ENCODE measurements at places on chromosomes 3 and 15. TPM values are rescaled to one million over a fixed set of nuclear protein-coding genes. Genes with fewer than 3 reads are reported as not detected.
A peak's percentile ranks its signal among the peaks of the same experiment; 100 is the strongest.

The SLC22A14 gene
- 0.45 TPM for total RNA-seq

GRCh38 chr15:85402195-85402881 lies 21.9 kb downstream of the AKAP13 start:
- no peaks in the 10 kb centered on the region for H3K27me3 ChIP-seq
- peak; percentile 87 for DNase-seq
- peaks cover 53% of the 10 kb centered on the region for H3K4me1 ChIP-seq
- H3K4me3 ChIP-seq = no peak overlapping the region
- no peaks in the 10 kb centered on the region for H3K36me3 ChIP-seq

DNA sequence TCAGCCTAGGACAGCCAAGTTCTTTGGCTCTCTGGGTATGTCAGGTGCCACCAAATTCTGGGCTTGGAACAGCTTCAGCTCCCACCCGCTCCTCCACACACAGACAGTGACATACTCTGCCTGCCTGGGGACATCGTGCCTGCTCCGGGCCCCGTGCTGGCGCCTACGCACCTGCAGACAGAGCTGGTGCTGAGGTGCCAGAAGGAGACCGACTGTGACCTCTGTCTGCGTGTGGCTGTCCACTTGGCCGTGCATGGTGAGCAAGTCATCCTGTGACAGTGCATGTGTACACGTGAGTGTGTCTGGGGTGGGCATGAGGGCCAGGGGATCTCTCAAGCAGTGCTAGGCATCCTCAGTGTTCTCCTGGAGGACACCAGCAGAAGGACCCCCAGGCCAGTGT lies 922 bp downstream of the IL17RC start:
- H3K4me3 ChIP-seq = no peak overlapping the region
- peaks cover 23% of the 10 kb centered on the region for H3K4me1 ChIP-seq
- no peak for DNase-seq
- H3K27me3 ChIP-seq = no peaks in the 10 kb centered on the region
- no peaks in the 10 kb centered on the region for H3K36me3 ChIP-seq
- no peak overlapping the region for H3K27ac ChIP-seq

The CFAP92 gene
- total RNA-seq = 0.52 TPM

DNA sequence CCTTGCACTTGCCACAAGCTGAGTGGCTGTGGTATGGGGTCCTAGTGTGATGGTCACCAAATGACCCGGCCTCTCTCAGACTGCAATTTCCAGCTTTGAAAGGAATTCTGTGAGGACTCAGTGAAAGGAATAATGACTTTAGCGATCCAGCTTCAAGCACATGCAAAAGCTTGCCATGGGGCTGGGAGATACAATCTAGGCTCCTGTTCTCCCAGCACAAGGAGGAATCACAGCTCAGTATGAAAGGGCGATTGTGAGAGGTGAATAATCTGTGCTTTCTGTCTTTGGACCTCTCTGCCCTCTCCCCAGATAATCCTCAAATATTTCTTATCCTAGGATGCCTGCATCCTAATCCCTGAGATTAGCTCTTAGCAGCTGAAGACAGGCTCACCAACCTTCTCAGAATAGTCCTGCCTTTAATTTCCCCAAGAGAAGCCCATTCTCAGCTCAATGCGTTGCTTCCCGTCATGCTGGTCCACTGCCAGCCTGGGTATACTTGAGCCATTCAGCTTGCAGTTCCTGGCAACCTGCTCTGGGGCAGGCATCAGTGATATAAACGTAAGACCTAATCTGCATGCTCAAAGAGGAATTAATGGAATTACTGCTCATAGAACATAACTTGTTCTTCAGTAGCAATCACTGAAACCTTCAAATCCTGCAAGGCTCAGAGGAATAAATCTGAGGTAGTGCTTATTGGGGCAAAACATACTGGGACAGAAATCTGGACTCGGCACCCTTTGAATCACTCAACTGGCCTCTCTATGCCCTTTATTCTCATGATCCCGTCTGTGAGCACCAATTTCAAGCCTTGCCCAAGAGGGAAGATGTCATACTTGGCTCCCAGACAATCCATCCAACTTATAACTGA lies 15.1 kb downstream of the TLNRD1 start:
- H3K27me3 ChIP-seq = no peaks in the 10 kb centered on the region
- no peaks in the 10 kb centered on the region for H3K4me1 ChIP-seq
- H3K27ac ChIP-seq = no peak overlapping the region

DNA sequence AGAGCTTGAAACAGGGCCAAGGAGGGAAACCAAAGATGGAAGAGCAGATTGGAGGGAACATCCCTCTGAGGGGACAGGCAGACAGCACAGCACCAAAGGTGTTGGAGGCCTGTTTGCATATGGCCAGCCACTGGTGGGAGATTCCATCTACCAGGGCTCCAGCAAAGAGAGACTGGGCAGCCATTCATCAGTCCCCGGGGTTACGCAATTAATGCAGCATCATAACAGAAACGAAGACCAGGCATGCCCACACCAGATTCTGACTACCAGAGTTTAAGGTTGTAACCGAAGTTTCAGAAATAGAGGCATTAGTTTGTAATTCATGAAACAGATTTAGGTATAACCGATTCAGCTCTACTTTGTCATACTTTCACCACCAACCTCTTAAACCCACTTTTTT lies 58.1 kb downstream of the COL8A1 start:
- no peak overlapping the region for H3K4me3 ChIP-seq
- DNase-seq = no peak
- H3K36me3 ChIP-seq = peaks cover 10% of the 10 kb centered on the region
- H3K27ac ChIP-seq = no peak overlapping the region
- H3K4me1 ChIP-seq = peaks cover 24% of the 10 kb centered on the region

GRCh38 chr15:95944661-95945255 lies 385.7 kb upstream of the NR2F2 start:
- H3K4me3 ChIP-seq = no peak overlapping the region
- no peak overlapping the region for H3K27ac ChIP-seq
- DNase-seq = no peak
- no peaks in the 10 kb centered on the region for H3K4me1 ChIP-seq
- H3K36me3 ChIP-seq = no peaks in the 10 kb centered on the region

The OIP5 gene
- 1.7 TPM for total RNA-seq

DNA sequence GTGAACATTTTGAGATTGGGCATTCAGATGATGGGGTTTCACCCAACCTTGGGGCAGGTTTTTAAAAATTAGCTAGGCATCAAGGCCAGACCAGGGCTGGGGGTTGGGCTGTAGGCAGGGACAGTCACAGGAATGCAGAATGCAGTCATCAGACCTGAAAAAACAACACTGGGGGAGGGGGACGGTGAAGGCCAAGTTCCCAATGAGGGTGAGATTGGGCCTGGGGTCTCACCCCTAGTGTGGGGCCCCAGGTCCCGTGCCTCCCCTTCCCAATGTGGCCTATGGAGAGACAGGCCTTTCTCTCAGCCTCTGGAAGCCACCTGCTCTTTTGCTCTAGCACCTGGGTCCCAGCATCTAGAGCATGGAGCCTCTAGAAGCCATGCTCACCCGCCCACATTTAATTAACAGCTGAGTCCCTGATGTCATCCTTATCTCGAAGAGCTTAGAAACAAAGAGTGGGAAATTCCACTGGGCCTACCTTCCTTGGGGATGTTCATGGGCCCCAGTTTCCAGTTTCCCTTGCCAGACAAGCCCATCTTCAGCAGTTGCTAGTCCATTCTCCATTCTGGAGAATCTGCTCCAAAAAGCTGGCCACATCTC lies 6.1 kb downstream of the RHO start:
- H3K27ac ChIP-seq = no peak overlapping the region
- H3K4me3 ChIP-seq = no peak overlapping the region
- peaks cover 7% of the 10 kb centered on the region for H3K4me1 ChIP-seq
- no peaks in the 10 kb centered on the region for H3K27me3 ChIP-seq

DNA sequence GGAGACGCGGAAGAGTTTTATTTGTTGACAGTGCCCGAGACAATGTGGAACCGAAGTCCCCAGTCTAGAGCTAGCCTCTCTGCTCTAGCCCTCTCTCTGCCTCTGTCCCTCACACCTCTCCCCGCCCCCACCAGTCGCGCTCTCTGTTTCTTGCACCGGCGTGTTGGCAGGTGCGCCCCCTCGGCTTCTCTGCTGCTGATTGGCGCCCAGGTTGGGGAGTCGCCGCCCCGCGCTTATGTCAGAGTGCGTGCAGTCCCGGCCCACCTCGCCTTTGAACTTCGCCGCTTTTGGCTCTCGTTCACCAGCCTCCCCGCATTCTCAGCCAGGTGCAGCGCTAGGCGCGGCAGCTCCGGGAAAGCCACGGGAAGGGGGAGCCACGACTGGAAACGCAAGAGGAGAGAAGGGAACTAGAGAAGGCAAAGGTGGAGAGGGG lies at the start of gene SOX14:
SOX14 (plus strand) TSS at position 315 of the 433 bp plus-strand sequence. CDS start 470 bp downstream, outside the sequence.
- no peaks in the 10 kb centered on the region for H3K36me3 ChIP-seq
- H3K27ac ChIP-seq = no peak within 1 kb of the TSS
- no peaks in the 10 kb centered on the region for H3K4me1 ChIP-seq

The LRRC34 gene
- total RNA-seq = 1.0 TPM

- H3K36me3 ChIP-seq = no peaks in the 10 kb centered on the region
- H3K4me1 ChIP-seq = peaks cover 40% of the 10 kb centered on the region
- H3K4me3 ChIP-seq = no peak overlapping the region
- H3K27ac ChIP-seq = peak overlapping the region; percentile 13
- no peaks in the 10 kb centered on the region for H3K27me3 ChIP-seq
- DNase-seq = peak; percentile 46
Observed at GRCh38 chr3:190384309-190384756, 3.6 kb upstream of the CLDN16 start.

The ECE2 gene
- total RNA-seq = not detected

The VPS39 gene
- total RNA-seq = 60.6 TPM

GRCh38 chr15:93428150-93428549 lies 339.1 kb upstream of the RGMA start:
- no peak overlapping the region for H3K27ac ChIP-seq
- no peak for DNase-seq
- no peaks in the 10 kb centered on the region for H3K36me3 ChIP-seq
- no peak overlapping the region for H3K4me3 ChIP-seq

- no peaks in the 10 kb centered on the region for H3K36me3 ChIP-seq
- no peaks in the 10 kb centered on the region for H3K27me3 ChIP-seq
- no peak for DNase-seq
- no peak overlapping the region for H3K27ac ChIP-seq
- H3K4me3 ChIP-seq = no peak overlapping the region
Observed at GRCh38 chr15:96126859-96127258, 203.6 kb upstream of the NR2F2 start.

The CHMP2B gene
- total RNA-seq = 36.5 TPM

DNA sequence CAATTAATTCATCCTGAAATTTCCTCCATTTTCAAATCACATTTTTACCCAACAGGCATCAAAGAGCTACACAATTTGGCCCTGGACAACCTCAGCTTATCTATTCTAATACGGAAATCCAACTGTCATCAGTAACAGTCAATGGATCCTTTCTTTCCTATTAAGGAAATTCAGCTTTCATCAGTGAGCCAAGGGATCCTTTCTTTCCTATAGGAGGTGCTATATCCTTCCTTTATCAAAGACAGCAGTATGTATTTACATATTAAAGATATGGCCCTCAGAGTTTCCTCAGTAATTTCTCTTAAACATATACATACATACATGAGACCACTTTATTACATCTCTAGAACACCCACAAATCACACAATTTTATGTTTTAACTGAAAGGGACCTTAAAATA lies 10.1 kb downstream of the DHX36 start:
- no peaks in the 10 kb centered on the region for H3K27me3 ChIP-seq
- no peak overlapping the region for H3K4me3 ChIP-seq
- H3K4me1 ChIP-seq = peaks cover 3% of the 10 kb centered on the region
- DNase-seq = no peak

The WDR72 gene
- 0.14 TPM for total RNA-seq

The PTX3 gene
- 3.0 TPM for total RNA-seq

The DNAH1 gene
- 2.3 TPM for total RNA-seq

DNA sequence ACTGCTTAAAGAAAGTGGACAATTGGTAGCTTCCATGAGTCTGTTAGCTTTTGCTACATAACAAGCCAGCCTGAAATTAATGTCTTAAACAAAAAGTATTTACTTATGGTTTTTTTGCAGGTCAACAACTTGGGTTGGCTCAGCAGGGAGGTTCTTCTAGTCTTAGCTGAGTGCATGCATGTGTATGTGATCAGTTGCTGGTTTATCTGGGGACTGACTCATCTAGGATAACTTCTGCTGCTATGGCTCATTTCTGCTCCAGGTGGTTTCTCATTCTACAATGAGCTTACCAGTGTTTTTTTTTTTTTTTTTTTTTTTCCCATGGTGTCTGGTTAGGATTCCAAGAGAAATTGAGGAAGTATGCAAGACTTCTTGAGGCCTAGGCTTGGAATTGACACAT lies 244.7 kb downstream of the NSUN3 start:
- no peak overlapping the region for H3K27ac ChIP-seq
- H3K27me3 ChIP-seq = no peaks in the 10 kb centered on the region
- no peaks in the 10 kb centered on the region for H3K36me3 ChIP-seq
- H3K4me1 ChIP-seq = peaks cover 5% of the 10 kb centered on the region

The GOLGA8J gene
- total RNA-seq = 0.67 TPM

DNA sequence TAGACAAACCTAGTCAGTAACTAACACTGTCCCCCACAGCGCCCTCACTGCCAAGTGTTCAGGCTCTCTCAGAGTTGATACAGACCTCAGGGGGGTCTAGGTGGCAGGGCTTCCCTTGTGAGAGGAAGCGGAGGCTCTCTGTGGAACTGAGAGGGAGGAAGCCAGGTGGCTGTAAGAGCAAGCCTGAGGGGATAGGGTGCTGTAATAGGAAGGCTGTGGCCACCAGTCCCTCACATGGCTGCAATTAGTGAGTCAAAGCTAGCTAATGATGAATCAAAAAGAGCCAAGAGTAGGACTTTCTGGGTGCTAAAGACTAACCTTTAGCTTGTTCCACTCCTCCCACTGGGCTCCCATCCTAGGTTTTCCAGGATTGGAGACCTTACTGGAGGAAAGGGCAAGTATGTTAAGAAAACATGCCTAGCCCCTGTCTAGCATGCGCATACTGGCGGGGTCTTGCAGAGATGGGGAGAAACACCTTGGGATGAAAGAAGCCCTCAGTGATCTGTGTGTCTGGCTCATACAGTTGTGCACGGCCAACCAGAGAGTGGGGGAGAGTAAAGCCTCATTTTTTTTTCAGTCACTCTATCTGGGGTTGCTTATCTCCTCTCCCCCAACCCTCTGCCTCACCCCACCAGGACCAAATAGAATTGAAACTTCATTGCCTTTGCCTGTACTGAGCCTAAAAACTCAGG lies 13.3 kb upstream of the SOX2 start:
- H3K36me3 ChIP-seq = no peaks in the 10 kb centered on the region
- DNase-seq = no peak
- peaks cover 29% of the 10 kb centered on the region for H3K27me3 ChIP-seq
- no peak overlapping the region for H3K27ac ChIP-seq
- H3K4me1 ChIP-seq = peaks cover 9% of the 10 kb centered on the region

The NFKBIZ gene
- 30.6 TPM for total RNA-seq

The POLQ gene
- 1.3 TPM for total RNA-seq

- H3K27me3 ChIP-seq = no peaks in the 10 kb centered on the region
- DNase-seq = no peak
- H3K36me3 ChIP-seq = peaks cover 11% of the 10 kb centered on the region
- H3K4me1 ChIP-seq = no peaks in the 10 kb centered on the region
Observed at GRCh38 chr3:57659806-57660439, 33.0 kb downstream of the DENND6A start.

The CRABP1 gene
- 0.30 TPM for total RNA-seq
